Spinal cord (tissue), 10 donors: ENCODE measurements at places on chromosomes 3 and 15.

GRCh38 chr3:102176333-102177050 lies 258.3 kb upstream of the ZPLD1 start:
- no peaks in the 10 kb centered on the region for H3K27me3 ChIP-seq
- no peak overlapping the region for H3K4me3 ChIP-seq
- H3K36me3 ChIP-seq = no peaks in the 10 kb centered on the region
- H3K27ac ChIP-seq = no peak overlapping the region

GRCh38 chr3:127438951-127439350 lies 151.1 kb upstream of the PRR20G start:
- no peak overlapping the region for H3K27ac ChIP-seq
- DNase-seq = no peak
- H3K36me3 ChIP-seq = no peaks in the 10 kb centered on the region
- H3K4me3 ChIP-seq = no peak overlapping the region
- H3K27me3 ChIP-seq = no peaks in the 10 kb centered on the region

DNA sequence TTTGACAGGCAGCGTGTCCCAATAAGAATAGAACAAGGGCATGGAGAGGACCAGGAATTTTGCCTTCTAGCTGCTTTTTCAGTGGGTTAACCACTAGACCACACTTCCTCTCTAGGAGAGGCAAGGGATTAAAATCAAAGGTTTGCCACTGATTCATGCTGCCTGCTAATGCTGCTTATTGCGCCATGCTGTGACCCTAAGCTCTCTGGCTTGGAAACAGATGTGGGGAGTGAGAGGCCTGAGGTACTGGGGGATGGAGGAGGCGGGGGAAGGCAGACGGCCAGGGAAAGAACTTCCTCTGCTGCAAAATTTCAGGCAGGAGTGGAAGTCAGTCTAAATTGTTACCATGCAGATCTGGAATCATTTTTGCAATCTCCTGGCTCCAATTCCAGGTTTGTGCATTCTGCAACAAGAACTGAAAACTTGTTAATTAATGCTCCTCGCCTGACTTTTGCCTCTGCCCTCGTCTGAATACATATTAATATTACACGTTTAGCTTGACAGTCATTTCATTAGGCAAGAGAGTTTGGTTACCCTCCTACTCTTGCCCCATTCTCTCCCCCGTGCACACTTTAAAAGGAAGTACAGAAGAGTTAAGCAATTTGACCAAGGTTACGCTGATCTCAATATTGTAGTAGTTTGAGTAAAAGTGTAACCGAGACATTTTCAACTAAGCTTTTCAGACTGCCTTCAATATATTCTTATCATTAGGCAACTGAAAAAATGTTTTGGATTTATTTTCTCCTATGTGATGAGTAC lies 121.7 kb upstream of the SPRED1 start:
- H3K27me3 ChIP-seq = no peaks in the 10 kb centered on the region
- DNase-seq = no peak
- H3K4me1 ChIP-seq = peaks cover 6% of the 10 kb centered on the region
- peak overlapping the region; percentile 70 for H3K27ac ChIP-seq
- H3K36me3 ChIP-seq = no peaks in the 10 kb centered on the region

DNA sequence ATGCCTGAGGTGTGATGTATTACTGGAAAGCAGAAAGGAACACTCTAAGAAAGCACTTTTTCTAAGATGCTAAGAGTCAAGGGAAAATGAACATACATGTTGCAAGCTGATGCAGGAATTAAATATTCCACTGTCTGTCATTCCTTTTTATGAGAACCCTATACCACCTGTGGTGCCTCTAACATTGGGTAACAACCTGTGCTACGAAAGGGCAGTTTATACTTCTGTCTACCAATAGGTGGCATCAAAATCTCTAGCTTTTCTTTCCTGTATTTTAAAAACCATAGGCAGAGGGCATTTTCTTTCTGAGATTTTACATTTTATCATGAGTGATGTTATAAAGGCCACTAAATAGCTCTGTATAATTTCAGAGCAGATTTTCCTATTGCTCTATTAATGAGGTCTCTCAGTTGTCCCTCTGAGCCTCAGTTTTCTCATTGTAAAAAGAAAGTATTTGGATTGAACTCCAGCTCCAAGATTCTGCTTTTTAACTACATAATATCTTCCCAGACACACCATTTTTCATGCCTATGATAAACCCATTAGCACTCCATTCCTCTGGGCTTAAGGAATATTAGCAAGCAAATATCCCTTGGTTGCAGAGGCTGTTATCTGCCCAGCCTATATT lies 3.5 kb upstream of the CPNE4 start:
- no peak overlapping the region for H3K4me3 ChIP-seq
- DNase-seq = no peak
- H3K36me3 ChIP-seq = no peaks in the 10 kb centered on the region

DNA sequence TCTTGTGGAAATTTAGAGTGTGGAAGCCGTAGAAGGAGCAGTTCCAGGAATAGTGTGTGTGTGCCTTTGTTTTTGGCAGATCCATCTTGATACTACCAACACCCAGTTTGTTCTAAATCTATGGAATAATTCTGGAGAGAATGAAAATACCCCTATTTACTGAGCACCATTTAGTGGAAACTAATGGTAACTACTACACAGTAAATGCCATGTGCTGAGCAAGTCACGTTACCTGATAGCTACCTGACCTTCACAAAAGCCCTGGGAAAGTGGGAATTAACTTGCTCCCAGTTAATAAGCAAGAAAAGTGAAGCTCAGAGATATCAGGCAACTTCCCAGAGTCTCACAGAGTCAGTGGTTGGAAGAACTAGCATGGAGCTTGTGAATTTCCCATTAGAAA lies 137.7 kb downstream of the ARPP21 start:
- peaks cover 3% of the 10 kb centered on the region for H3K4me1 ChIP-seq
- DNase-seq = no peak
- H3K27me3 ChIP-seq = no peaks in the 10 kb centered on the region
- no peak overlapping the region for H3K4me3 ChIP-seq

DNA sequence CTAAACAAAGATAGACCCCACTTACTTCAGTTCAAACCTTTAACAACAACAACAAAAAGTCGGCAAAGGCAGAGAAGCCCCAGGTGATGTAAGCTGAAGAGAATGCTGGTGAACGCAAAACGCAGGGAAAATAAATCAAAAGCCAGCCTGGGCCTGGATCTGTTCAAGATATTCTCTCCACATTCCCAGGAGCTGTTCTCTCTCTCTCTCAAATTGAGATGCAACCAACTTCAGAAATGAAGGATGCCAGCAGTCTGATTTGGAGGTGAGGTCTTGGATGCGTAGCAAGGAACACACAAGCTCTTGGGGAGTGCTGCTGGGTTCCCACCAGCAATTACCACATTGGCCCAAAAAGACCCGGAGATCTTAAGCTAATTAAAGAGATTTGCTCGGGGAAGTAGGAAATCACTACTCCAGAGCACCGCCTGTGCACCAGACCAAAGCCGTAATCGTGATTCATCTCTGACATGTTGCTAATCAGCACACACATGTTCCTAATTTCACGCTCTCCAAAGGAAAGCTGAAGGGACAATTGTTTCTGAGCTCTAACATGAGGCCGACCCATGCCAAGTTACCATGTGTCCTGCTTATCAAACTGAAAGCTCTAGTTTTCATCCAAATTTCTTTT lies 37.1 kb downstream of the IL17RD start:
- peaks cover 3% of the 10 kb centered on the region for H3K27me3 ChIP-seq
- H3K27ac ChIP-seq = peak overlapping the region; percentile 40
- no peak overlapping the region for H3K4me3 ChIP-seq
- DNase-seq = peak; percentile 49
- peaks cover 20% of the 10 kb centered on the region for H3K4me1 ChIP-seq

DNA sequence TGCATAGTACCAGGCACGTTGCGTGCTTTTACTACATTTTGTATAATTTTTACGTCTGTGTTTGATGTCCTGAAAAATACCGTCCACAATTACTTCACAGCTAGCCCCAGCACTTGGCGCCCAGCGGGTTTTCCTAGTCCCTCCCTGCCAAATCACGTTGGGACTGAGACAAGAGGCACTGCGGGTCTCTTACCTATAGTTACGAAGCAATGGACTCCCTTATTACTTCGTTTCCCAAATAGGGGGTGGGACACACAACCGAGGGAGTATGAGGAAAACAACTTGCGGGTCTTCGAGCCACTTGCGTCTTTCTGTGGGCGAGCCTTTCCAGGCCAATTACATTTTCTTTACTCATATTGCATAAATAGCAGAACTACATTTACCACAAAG lies 620 bp upstream of the CMSS1 start:
- peaks cover 3% of the 10 kb centered on the region for H3K4me1 ChIP-seq
- H3K27ac ChIP-seq = peak overlapping the region; percentile 85
- no peak for DNase-seq
- H3K27me3 ChIP-seq = no peaks in the 10 kb centered on the region
- H3K36me3 ChIP-seq = no peaks in the 10 kb centered on the region
- peak overlapping the region; percentile 95 for H3K4me3 ChIP-seq

- peaks cover 17% of the 10 kb centered on the region for H3K4me1 ChIP-seq
- H3K36me3 ChIP-seq = peaks cover 6% of the 10 kb centered on the region
- no peak overlapping the region for H3K4me3 ChIP-seq
- no peak for DNase-seq
These were observed 42.9 kb downstream of the TBC1D2B start for GRCh38 chr15:78034495-78035191.

DNA sequence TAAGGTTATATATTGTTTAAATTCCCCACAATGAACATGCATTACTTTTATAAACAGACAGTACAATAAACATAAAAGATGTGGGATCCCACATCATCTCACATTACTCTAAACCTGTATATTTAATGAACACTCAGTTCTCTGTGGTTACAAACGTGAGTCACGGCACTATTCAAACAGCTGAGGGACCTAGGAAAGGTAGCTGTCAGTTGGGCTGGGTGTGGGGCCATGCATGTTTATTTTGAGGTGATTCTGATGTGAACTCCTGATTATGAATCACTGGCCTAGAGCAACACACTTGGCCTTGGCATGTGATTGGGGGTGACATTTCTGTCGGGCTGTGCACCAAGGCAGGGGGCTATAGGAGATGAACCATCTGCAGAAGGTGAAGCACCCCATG lies 147.6 kb upstream of the HACD2 start:
- H3K27me3 ChIP-seq = no peaks in the 10 kb centered on the region
- H3K27ac ChIP-seq = no peak overlapping the region
- no peak overlapping the region for H3K4me3 ChIP-seq
- H3K4me1 ChIP-seq = no peaks in the 10 kb centered on the region
- no peak for DNase-seq

- H3K4me3 ChIP-seq = no peak overlapping the region
- H3K36me3 ChIP-seq = no peaks in the 10 kb centered on the region
- no peak overlapping the region for H3K27ac ChIP-seq
- no peak for DNase-seq
- H3K27me3 ChIP-seq = no peaks in the 10 kb centered on the region
These were observed 38.5 kb downstream of the ARPP21 start for GRCh38 chr3:35677797-35678196.

DNA sequence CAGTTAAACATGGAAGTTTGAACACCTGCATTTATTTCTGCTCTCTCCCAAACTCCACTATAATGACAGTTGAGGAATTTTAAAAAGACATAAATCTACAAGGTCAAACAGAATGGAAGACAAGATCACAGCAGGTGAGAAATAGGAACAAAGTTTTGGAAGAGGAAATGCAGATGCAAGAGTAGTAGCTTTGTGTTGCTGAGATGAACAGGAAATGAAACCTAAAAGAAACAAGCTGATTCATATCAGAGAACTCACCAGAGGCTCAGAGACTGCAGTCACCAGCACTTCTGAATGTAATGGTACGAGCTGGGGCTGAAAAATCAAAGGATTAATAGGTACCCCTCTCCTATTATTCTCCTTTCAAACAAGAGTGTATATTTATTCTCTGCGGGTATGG lies 459.9 kb downstream of the RAP2B start:
- H3K36me3 ChIP-seq = no peaks in the 10 kb centered on the region
- no peak overlapping the region for H3K27ac ChIP-seq
- H3K4me1 ChIP-seq = no peaks in the 10 kb centered on the region
- DNase-seq = no peak
- H3K4me3 ChIP-seq = no peak overlapping the region

DNA sequence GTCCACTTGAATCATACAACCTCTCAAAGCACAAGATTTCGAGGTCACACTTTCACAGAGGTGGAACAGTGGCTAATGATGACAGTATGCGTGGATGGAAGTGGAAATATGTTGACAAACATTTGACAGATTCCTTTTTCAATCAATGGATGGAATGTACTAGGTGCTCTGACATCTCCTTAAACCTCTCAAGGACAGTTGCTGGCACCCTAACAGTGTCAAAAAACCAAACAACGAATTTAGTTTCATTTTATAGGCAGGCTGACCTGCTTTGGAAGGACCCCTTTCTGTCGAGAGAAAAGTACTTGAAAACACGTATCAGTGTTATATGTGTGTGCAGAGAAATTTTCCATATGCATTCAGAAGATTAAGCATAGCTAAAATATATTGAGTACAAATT lies 779.8 kb upstream of the LMCD1 start:
- H3K27ac ChIP-seq = no peak overlapping the region
- H3K36me3 ChIP-seq = no peaks in the 10 kb centered on the region
- H3K27me3 ChIP-seq = no peaks in the 10 kb centered on the region
- no peak for DNase-seq

DNA sequence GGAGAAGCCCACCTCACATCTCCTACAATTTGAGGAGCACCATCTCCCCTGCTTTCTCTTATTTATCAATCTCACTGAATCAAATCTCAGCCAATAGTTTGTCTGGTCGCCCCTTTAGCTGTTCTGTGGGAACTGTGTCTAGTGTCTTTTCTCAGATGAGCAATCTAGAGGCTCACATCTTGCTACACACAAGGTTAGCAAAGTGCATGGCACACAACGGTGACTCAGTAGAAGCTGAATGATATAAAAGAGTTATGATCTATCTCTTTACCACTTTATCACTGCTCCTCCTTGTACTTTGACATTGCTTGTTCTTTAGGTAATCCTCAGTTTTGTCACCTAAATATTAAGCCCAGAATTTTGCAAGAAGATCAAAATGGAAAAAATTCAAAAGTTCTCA lies 16.8 kb upstream of the COLQ start:
- DNase-seq = no peak
- H3K27ac ChIP-seq = no peak overlapping the region
- no peak overlapping the region for H3K4me3 ChIP-seq

GRCh38 chr3:129330409-129330808 lies 51.7 kb downstream of the HMCES start:
- H3K27me3 ChIP-seq = no peaks in the 10 kb centered on the region
- H3K36me3 ChIP-seq = peaks cover 8% of the 10 kb centered on the region
- no peaks in the 10 kb centered on the region for H3K4me1 ChIP-seq

- no peaks in the 10 kb centered on the region for H3K27me3 ChIP-seq
- H3K36me3 ChIP-seq = no peaks in the 10 kb centered on the region
- peaks cover 13% of the 10 kb centered on the region for H3K4me1 ChIP-seq
- no peak overlapping the region for H3K27ac ChIP-seq
- DNase-seq = no peak
These were observed 3.3 kb upstream of the RBSN start for GRCh38 chr3:15102256-15102655.
